Activated CD4-positive, alpha-beta T cell treated with anti-CD3 and anti-CD28 coated beads, Interleukin-2, amount 10 ng/mL, durations not matched to agents 24 days and 14 days (primary cell): ENCODE measurements at places on chromosomes 12 and 14. TPM values are rescaled to one million over a fixed set of nuclear protein-coding genes. Genes with fewer than 3 reads are reported as not detected.

Gene TOMM20L
- total RNA-seq, result not detected in 2 replicates

Gene PTPN11
- total RNA-seq, result 173 and 177 TPM in 2 replicates

DNA sequence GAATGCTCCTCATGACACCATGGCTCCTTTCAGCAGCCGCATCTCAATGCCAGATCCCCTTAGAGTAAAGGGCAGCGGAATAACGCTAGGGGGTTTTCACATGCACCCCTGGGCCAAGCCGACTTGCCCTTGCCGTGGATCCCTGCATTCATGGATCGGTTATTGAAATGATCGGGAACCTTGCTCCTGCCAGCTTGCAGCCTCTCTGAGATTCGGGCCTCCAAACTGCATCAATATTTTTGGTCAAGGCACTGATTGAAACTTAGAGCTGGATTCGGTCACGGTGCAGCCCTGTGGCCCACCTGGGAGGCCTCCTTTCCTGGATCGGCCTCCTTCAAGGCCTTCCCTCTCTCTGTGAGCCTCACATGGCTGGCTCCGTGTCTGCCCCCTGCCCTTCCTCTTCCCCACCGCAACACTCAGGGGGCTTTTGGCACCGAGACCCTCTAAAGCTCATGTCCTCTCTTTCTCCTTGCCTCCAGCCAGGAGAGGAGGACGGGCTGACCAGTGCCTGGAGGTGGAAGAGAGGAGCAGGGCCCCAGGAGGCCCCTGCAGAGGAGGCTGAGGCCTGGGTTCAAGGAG is 1.8 kb downstream of the PTPN6 start:
- peak; percentile 77 for DNase-seq

DNA sequence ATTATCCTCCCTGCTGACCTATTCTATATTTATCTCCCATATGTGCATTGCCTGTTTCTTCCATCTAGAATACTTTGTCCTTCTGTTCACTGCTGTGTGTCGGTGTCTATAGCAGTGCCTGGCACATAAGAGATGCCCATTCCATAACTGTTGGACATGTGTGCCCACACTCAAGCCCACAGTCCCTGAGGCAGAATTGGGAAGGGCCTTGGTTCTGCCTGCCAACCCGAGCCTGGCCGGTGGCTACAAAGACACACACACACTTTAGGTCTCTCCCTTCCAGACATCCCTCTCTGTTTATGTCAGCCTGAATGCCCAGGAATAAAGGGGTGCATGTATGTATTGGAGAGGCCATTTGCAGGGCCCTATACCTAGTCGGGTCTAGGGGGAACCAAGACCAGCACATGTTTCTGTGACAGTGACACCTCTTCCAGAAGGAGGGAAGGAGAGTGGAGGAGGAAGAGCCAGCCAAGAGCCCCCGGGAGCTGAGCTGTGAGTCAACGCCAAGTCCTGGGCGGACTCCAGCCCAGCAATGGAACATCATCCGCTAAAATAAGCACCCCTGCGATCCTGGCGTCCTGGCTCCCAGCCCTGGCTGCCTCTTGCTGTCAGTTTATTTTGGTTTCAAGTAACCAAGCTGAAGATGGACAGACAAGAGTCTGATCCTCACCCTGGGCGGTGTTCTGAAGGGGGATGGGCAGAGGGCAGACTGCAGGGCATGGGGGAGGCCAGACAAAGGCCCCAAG is 4.3 kb upstream of the ASB2 start:
- no peak for DNase-seq

DNA sequence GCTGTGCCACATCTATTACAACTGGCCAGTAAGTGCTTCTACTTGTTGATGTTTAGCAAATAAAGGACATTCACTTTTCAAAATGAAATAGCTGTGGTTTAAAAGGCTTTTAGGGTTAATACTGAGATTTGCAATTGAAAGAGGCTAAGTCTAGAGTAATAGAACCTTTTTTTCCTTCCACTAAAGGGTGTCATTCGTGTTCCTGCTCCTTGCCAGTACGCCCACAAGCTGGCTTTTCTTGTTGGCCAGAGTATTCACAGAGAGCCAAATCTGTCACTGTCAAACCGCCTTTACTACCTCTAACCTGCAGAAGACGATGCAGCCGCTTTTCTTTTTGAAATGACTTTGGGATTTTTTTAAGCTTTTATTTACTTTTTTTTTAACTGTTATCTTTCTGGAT is 33.6 kb downstream of the PIWIL1 start:
- DNase-seq, result no peak

- no peak for DNase-seq
Measured at GRCh38 chr12:96136725-96137378, 57.3 kb upstream of the ELK3 start.

- DNase-seq, result no peak
Measured at GRCh38 chr12:32443491-32443890, 44.1 kb downstream of the FGD4 start.

DNA sequence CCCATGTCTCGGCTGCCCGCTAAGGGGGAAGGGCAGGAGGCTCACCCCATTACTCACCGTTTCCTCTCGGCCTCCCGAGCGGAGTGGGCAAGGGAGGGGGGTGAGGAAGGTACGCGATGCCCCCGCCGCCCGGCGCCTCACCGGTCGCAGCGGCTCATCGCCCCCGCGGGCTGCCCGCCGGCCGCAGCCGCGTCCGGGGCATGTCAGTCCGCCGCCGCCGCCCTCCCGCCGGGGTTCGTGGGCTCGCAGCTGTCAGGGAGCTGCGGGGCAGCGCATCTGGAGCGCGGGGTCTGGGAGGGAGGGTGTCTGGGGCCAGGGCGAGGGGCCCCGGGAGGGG is 461 bp downstream of the SLC8A3 start:
- peak; percentile 60 for DNase-seq

Gene TPCN1
- 31.0 and 33.7 TPM in 2 replicates for total RNA-seq

DNA sequence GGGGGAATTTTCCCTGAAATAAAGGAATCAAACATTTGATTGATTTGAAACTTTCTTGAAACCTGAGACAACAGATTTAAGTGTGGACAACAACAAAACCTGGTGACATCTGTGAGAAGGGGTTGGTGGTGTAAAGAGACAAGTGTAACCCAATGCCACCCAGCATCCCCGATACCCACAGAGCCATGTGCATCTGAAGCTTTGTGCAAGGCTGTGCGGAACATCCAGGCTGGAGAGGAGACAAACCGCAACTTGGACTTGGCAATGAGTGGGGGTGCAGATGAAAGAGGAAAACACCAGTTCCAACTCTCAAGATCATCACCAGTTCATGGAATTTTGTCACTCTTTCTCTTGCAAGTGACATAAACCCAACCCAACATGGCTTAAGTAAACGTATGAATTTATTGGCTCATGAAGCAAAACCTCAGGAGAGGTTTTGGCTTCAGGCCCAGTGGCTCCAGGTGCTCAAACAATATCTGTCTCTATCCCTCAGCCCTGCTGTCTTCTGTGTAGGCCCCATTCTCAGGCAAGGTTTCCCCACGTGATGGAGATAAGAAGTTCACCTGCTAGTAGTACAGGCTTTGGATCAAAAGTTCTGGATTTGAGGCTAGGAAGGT is 55.2 kb upstream of the NTF3 start:
- DNase-seq, result no peak

DNA sequence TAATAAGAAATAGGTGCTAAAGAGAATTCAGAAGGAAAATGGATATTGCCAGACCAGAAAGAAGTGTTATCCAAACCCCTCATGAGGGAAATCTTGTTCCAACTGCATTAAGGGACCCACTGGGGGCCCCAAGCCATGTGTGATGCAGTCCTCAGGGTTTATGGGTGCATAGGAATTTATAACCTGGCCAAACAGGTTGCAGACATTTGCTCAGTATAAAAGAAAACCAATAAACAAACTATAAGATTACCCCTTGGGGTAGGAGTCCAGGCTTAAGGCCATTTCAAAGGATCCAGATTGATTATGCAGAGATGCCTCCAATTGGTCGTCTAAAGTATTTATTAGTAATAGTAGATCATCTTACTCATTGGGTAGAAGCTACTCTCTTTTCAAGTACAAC is 240.9 kb upstream of the DIO3 start:
- DNase-seq, result no peak

GRCh38 chr12:103952497-103952896 is 13.2 kb upstream of the TDG start:
- DNase-seq, result no peak

- DNase-seq, result peak; percentile 60
Measured at GRCh38 chr12:84842406-84843013, 70.1 kb downstream of the SLC6A15 start.

Gene CDKN3
- 42.5 and 50.8 TPM in 2 replicates for total RNA-seq

DNA sequence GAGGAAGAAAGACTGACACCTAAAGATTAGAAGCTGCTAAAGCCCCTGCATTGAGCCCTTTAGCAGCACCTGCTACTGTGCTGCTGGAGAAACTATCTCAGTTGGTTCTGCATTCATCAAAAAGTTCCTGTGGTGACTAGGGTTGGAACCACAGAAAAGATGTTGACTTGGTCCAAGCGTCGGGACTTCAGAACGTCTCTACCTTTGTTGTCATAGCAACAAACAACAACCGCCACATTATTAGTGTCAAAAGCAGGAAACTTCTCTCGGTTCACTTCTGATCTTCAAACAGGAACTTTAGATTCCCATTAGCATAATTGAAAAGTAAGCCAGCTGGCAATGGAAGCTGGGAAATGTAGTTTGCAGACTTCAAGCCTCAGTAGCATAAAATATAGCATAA is 368.0 kb downstream of the SEC23A start:
- DNase-seq, result no peak

Gene LRRC9
- not detected in 2 replicates for total RNA-seq

Gene LTBP2
- total RNA-seq, result 0.05 TPM in 1 of 2 replicates, not detected in the other

Gene ACOT4
- total RNA-seq, result 1.3 and 1.4 TPM in 2 replicates

Gene PTPRB
- not detected in 2 replicates for total RNA-seq

GRCh38 chr12:1592444-1593173 is 1.8 kb downstream of the FBXL14 start:
- peak; percentile 89 for DNase-seq

GRCh38 chr14:96055753-96056508 is 16.8 kb downstream of the C14orf132 start:
- no peak for DNase-seq

Gene PRH2
- not detected in 2 replicates for total RNA-seq

GRCh38 chr14:30569903-30570226 is 10.9 kb downstream of the G2E3 start:
- no peak for DNase-seq

Gene GNG2
- total RNA-seq, result 104 and 105 TPM in 2 replicates

GRCh38 chr14:103630364-103631108 is 1.5 kb downstream of the KLC1 start:
- DNase-seq, result no peak

GRCh38 chr14:36485773-36486172 is 34.3 kb downstream of the NKX2-1 start:
- DNase-seq, result no peak

DNA sequence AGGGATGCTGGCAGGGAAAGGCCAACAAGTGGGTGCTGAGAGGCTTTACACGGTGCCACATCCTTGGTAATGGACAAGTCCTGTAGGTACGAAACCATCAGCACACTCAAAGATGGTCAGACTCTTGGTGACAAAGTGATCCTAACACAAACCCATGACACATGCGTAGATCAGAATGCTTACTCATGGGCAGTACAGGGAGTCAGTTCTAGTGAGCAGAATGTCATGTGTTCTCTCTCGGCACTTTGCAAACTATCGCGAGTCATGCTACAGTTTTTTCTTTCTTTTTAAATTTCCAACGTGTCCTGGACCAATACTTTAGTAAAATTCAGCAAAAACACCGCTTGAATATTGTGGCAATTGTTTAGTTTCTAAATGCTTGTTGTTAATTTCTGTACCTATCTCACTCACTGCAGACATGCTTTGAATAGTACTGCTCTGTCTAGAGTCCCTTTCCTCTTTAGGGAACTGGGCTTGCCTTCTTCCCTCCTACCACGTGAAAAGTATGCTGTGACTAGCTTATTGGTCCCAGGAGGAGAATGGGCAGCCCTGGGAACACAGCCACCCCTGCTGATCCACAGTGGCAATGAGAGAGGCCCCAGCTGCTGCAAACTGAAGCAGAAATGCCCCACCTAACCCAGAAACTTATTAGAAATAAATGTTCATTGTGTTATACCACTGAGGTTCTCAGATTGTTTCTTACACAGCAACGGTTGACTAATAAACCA is 62.4 kb downstream of the UBR7 start:
- DNase-seq, result no peak

DNA sequence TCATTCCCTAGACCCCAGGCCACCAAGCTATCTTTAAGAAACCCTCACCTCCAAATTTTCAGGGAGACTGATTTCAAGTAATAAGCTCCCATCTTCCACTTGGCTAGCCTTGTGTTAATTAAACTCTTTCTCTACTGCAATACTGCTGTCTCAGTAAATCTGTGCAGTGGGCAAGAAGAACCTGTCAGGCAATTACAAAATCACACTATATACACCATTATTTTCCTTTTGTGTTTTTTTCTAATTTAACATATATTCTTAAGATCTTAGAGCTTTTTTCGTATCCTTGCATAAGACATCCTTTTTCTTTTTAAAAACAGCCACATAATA is 7.7 kb upstream of the GOLGA5 start:
- no peak for DNase-seq

DNA sequence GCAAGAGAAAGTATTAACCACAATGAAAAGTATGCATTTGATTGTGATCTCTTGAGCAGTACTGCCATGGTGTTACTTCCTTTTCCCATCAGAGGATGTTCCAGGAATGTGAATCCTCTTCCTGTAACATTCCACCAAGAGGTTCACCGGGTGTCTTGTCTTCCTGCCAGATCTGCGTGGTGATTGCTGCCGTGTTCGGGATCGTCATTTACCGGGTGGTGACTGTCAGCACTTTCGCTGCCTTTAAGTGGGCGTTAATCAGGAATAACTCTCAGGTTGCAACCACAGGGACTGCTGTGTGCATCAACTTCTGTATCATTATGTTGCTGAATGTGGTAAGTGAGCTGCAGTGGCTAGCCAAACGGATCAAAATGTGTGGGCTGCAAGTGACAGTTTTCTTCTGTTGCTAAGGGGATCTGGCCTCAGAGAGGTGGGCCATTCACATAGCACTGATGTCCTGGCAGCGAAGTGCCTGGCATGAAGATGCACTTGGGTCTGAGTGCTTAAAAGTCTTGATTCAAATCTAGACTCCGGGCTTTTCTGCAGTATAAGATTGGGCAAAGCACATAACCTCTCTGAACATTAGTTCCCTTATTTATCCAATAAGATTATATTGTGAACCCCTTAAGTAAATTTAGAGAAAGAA is 123.4 kb downstream of the SLC5A8 start:
- DNase-seq, result no peak

- DNase-seq, result no peak
Measured at GRCh38 chr12:63450816-63451215, 217.5 kb downstream of the DPY19L2 start.

DNA sequence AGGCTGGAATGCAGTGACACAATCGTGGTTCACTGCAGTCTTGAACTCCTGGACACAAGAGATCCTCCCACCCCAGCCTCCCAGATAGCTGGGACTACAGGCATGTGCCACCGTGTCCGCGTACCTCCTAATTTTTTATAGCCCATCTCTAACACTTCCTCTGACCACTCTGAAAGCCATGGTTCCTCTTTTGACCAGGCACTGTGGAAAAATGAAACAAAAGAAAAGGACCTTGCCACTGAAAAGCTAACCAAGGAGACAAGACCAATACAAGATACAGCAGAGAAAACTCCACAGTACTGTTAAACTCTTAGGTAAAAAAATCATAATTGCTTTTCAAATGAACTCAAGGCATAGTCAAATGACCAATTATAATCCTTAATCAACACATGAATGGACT is 233.3 kb downstream of the NEDD1 start:
- DNase-seq, result no peak

GRCh38 chr12:98968896-98969295 is 323.8 kb downstream of the APAF1 start:
- no peak for DNase-seq

GRCh38 chr12:55499810-55500252 is 7.7 kb downstream of the OR6C68 start:
- no peak for DNase-seq
